Fibroblast of skin of left biceps (primary cell): ENCODE measurements at places on chromosomes 16 and 17.

DNA sequence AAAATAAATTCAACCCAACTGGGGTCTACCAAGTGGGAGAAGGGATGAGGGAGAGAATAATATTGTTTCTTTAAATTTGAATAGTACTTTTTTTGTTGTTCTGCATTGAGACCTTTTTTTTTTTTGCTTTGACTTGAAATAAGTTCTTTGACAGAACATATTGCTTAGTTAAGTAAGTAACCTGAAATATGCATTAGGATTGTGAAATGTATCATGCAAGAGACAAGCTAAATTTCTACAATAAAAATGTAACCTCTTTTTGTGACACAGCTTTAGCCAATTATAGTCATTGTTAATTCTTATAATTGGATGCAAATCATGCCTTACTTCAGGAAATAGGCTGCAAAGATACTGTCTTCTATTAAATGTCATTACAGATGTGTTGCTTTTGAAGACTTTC is 150.0 kb upstream of the GOT2 start:
- no peak for DNase-seq

- no peak for DNase-seq
These were observed 43.5 kb downstream of the PHKB start for GRCh38 chr16:47504599-47504998.

GRCh38 chr17:75152922-75153779 is 1.2 kb downstream of the JPT1 start:
- DNase-seq = no peak

- no peak for DNase-seq
These were observed 37.0 kb upstream of the CDH1 start for GRCh38 chr16:68700120-68700519.

DNA sequence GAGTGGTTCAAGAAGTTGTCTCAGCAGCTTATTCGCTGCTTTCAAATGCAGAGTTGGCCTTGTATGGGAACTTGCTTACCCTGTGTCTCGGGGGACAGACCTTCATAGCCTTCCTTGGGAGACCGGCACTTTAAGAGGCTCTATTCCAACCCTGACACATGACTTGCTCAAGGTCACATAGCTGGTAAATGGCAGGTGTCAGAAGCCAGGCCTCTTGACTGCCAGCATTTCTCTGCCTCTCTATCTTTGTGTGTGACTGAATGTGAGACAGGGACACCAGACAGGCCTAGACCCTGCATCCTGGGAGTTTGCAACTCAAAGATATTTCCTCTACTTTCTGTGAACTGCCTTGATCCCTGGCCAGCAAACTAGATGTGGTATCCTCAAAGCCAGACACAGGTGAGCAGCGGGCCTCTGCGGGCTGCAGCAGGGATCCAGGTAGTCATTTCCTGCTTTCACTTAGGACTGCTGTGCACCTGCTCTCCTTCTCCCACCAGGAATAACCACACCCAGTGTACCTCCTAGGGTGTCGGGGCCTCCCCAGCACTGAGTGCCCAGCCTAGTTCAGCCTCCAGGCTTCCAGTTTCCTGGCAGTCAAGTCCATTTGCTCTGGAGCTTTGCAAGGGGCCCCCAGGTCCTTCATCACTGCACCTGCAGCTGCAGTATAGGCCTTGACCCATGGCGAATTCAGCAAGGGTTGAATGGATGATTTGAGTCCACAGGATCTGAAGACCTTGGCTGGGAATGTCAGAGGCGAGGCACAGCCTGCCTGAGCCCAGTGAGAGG is 116.6 kb upstream of the TNRC6C start:
- no peak for DNase-seq

GRCh38 chr16:70475054-70475871 is 20.9 kb downstream of the FCSK start:
- no peak for DNase-seq

DNA sequence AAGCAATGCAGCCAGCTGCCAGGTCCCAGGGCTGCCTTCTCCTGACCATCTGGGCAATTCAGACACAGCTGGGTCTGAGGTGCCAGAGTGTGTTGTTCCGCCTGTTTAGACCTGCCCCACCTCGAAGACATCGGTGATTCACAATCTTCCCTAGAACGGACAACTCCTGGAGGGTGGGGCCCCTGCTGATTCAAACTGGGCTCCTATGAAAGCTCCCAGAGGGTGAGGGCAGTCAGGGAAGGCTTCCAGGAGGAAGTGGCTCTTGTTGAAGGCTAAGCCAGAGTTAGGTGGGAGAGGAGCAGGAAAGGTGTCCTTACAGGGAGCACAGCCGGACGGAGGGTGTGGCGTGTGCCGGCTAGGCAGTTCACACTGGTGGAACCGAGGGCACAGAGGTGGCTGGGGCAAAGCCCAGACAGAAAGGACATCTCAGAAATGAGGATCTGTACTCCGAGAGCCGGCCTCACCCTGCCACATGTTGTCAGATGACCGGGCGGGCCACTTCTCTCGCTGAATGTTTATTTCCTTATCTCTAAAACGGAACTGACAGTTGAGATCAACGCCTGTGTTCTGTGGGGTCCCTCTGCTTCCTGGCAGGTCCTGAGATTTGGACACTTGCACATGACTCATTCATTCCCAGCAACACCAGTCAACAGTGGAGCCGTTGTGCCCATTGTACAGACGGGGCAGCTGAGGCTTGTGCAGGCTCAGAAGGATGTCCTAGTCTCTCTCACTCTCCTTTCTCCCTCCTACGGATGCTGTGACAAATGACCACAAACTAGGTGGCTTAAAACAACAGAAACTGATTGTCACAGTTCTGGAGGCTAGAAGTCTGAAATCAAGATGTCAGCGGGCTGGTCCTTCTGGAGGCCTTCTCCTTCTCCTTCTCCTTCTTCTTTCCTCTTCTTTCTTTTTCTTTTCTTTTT is 26.9 kb upstream of the LITAF start:
- DNase-seq = no peak

- DNase-seq = no peak
These were observed 2266.5 kb downstream of the TP53TG3F start for GRCh38 chr16:35725949-35726348.

- DNase-seq = no peak
These were observed 39.2 kb downstream of the NT5M start for GRCh38 chr17:17342242-17342945.

GRCh38 chr17:76469991-76470739 is 2.8 kb downstream of the AANAT start:
- no peak for DNase-seq

GRCh38 chr17:67377488-67378453 is 690 bp downstream of the PITPNC1 start:
- no peak for DNase-seq
